ENCODE measurements at places on chromosomes 2 and 18. TPM values are rescaled to one million over a fixed set of nuclear protein-coding genes. Genes with fewer than 3 reads are reported as not detected.

MEP1B gene
- total RNA-seq = not detected

RNPEPL1 gene
- 90.6 TPM for total RNA-seq

AP1S3 gene
- 1.5 TPM for total RNA-seq

MC5R gene
- not detected for total RNA-seq

IL37 gene
- not detected for total RNA-seq

ATP8B1 gene
- 25.8 TPM for total RNA-seq

SLC5A7 gene
- total RNA-seq = not detected

TBR1 gene
- total RNA-seq = not detected

SCN3A gene
- 2.2 TPM for total RNA-seq

SERPINB7 gene
- not detected for total RNA-seq

FOXD4L1 gene
- total RNA-seq = 1.3 TPM

REG3A gene
- not detected for total RNA-seq

CDH2 gene
- 7.5 TPM for total RNA-seq
